ENCODE measurements at places on chromosomes 5 and 9.
A peak's percentile ranks its signal among the peaks of the same experiment; 100 is the strongest.

- peak overlapping the region; percentile 31 for H3K27ac ChIP-seq
- peaks cover 17% of the 10 kb centered on the region for H3K4me1 ChIP-seq
- no peaks in the 10 kb centered on the region for H3K27me3 ChIP-seq
- DNase-seq, result no peak
Measured at GRCh38 chr5:154446195-154447088, 645 bp downstream of the SAP30L start.

GRCh38 chr5:131224387-131225201 lies 39.3 kb upstream of the CDC42SE2 start:
- DNase-seq, result peak; percentile 53
- no peaks in the 10 kb centered on the region for H3K27me3 ChIP-seq
- no peaks in the 10 kb centered on the region for H3K4me1 ChIP-seq
- no peak overlapping the region for H3K27ac ChIP-seq

DNA sequence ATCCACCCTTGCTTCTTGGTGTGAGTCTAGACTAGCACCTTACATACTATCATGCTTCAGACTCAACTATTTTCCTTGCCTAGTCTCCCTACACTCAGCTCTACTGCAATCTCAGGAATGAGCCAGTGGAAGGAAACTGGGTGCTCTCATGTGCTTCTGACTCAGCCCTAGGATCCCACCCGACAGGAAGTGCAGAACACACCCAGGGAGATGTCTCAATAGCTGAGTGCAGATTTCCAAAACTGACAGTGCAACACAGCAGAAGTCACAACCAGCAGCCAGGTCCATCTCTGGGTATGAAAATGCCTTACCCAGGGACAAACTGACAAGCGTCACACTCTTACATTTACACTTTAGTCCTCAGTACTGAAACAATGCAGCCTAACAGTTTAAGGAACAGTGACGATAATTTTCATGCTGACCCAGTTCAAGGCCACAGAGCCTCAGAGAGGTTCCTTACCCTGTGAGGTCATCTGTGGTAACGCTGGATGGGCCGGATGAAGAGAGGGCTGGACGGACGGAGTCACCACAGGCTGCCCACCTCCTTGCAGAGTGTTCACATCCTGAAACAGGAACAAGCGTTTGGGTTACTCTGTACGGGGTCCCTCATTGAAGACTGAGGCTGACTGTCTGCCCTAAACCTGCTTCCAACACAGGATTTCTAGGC lies 33.0 kb downstream of the FKBP15 start:
- peak overlapping the region; percentile 43 for H3K27ac ChIP-seq
- H3K27me3 ChIP-seq, result no peaks in the 10 kb centered on the region
- no peaks in the 10 kb centered on the region for H3K4me1 ChIP-seq
- peak; percentile 16 for DNase-seq
- H3K4me3 ChIP-seq, result no peak overlapping the region
- H3K36me3 ChIP-seq, result peaks cover 82% of the 10 kb centered on the region

GRCh38 chr9:3962496-3962895 lies 337.4 kb downstream of the GLIS3 start:
- no peak overlapping the region for H3K4me3 ChIP-seq
- no peak overlapping the region for H3K27ac ChIP-seq
- H3K27me3 ChIP-seq, result no peaks in the 10 kb centered on the region

- H3K27me3 ChIP-seq, result no peaks in the 10 kb centered on the region
- no peak overlapping the region for H3K4me3 ChIP-seq
- no peak overlapping the region for H3K27ac ChIP-seq
- H3K4me1 ChIP-seq, result no peaks in the 10 kb centered on the region
Measured at GRCh38 chr5:106017243-106017857, 1653.4 kb downstream of the EFNA5 start.

GRCh38 chr5:39714036-39714698 lies 289.4 kb upstream of the DAB2 start:
- no peaks in the 10 kb centered on the region for H3K27me3 ChIP-seq
- peak; percentile 61 for DNase-seq
- H3K36me3 ChIP-seq, result no peaks in the 10 kb centered on the region
- H3K4me3 ChIP-seq, result no peak overlapping the region
- no peak overlapping the region for H3K27ac ChIP-seq

DNA sequence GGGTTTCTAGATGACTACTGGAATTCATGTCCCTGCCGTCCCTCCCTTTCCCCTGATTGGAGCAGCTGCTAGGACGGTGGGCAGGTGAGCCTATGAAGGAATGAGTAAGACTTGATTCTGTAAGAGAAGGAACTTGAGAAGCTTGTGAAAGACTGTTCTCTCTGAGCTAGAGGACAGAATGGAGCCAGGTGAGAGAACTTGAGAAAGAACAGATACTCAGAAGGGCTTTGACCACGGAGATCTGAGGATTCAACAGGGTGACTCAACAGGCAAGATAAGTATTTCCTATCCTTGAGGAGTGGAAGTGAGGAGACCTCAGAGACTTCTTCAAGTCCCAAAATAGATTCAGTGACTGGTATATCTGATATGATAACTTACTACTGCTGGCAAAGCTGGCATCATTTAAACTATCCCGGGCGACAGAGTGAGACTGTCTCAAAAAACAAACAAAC lies 41.9 kb downstream of the HSDL2 start:
- H3K4me3 ChIP-seq, result no peak overlapping the region
- H3K27me3 ChIP-seq, result no peaks in the 10 kb centered on the region

- H3K27me3 ChIP-seq, result no peaks in the 10 kb centered on the region
- no peaks in the 10 kb centered on the region for H3K36me3 ChIP-seq
- DNase-seq, result no peak
- no peak overlapping the region for H3K27ac ChIP-seq
- no peaks in the 10 kb centered on the region for H3K4me1 ChIP-seq
Measured at GRCh38 chr5:133366438-133366837, 245.9 kb downstream of the FSTL4 start.

DNA sequence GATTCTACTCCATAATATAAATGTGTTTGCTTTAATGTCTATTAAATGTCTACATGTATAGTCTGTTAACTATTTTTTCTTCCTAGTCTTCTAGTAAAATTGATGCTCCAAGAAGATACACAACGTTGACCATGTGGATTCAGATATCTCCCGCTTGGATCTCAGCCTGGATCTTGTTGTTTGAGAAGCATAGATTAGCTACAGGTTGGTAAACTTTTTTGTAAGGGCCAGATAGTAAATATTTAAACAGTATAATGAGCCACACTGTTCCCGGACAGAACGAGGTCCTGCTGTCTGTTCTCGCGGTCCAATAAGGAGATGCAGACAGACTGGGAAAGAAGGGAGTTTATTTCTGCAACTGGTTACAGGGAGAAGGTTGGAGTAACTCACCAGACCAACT lies 86.2 kb upstream of the IL12B start:
- no peaks in the 10 kb centered on the region for H3K36me3 ChIP-seq
- peaks cover 17% of the 10 kb centered on the region for H3K4me1 ChIP-seq
- no peaks in the 10 kb centered on the region for H3K27me3 ChIP-seq

DNA sequence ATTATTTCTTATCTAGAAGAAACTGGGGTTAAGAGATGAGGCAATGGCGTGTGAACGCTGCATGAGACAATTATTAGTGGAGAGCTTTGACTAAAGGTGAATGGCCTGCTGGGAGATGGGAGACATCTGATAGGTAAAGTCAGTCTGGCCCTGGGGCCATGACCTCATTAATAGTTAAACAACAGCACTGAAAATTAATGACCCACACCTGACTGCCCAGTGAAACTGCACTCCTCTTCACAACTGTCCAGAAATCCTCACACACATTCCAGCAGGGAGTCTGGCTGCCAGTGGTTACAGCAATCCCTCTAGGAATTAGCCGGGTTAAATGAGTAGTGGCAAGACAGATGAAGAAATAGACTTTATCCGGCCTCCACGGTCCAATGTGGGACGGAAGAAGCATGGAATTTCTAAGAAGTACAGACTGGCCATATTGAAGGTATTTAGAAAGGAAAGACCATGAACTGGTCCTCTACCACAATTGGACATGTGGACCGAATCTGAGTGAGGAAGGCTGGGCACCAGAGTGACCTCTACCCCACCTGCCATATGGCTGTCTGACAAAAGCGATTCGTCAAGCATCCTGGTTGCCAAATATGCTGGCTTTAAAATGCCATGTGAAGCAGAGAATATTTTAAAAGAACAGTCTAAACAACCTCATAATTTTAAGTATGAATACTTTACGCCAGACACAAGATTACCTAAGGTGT lies 138.4 kb downstream of the EFNA5 start:
- no peak overlapping the region for H3K4me3 ChIP-seq
- H3K27me3 ChIP-seq, result peaks cover 3% of the 10 kb centered on the region
- no peak for DNase-seq
- no peaks in the 10 kb centered on the region for H3K4me1 ChIP-seq
- no peaks in the 10 kb centered on the region for H3K36me3 ChIP-seq

DNA sequence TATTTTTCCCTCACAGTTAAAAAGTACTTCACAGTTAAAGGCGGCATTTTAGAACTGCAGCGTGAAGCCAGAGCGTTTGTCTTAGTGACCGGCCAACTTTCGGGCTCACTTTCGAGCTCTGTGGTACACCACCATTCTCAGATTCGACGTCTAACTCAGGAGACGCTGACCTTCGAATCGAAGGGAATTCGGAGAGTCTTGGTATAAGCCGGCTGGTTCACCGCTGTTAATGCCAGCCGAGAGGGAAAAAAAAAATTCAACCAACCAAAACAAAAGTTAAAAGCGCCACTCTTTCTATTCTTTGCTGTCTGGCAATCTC lies 544 bp upstream of the SNX24 start:
- H3K36me3 ChIP-seq, result no peaks in the 10 kb centered on the region
- no peak for DNase-seq

- DNase-seq, result no peak
- H3K4me1 ChIP-seq, result no peaks in the 10 kb centered on the region
- H3K4me3 ChIP-seq, result no peak overlapping the region
- no peak overlapping the region for H3K27ac ChIP-seq
- no peaks in the 10 kb centered on the region for H3K36me3 ChIP-seq
Measured at GRCh38 chr5:109254511-109254910, 155.3 kb downstream of the PJA2 start.

- H3K36me3 ChIP-seq, result no peaks in the 10 kb centered on the region
- H3K27ac ChIP-seq, result no peak overlapping the region
- no peaks in the 10 kb centered on the region for H3K27me3 ChIP-seq
- H3K4me1 ChIP-seq, result no peaks in the 10 kb centered on the region
- H3K4me3 ChIP-seq, result no peak overlapping the region
Measured at GRCh38 chr5:124436294-124436693, 310.1 kb downstream of the ZNF608 start.

- H3K4me3 ChIP-seq, result no peak overlapping the region
- DNase-seq, result no peak
- no peak overlapping the region for H3K27ac ChIP-seq
- no peaks in the 10 kb centered on the region for H3K27me3 ChIP-seq
- no peaks in the 10 kb centered on the region for H3K4me1 ChIP-seq
- H3K36me3 ChIP-seq, result no peaks in the 10 kb centered on the region
Measured at GRCh38 chr5:101431201-101431600, 528.1 kb upstream of the ST8SIA4 start.

DNA sequence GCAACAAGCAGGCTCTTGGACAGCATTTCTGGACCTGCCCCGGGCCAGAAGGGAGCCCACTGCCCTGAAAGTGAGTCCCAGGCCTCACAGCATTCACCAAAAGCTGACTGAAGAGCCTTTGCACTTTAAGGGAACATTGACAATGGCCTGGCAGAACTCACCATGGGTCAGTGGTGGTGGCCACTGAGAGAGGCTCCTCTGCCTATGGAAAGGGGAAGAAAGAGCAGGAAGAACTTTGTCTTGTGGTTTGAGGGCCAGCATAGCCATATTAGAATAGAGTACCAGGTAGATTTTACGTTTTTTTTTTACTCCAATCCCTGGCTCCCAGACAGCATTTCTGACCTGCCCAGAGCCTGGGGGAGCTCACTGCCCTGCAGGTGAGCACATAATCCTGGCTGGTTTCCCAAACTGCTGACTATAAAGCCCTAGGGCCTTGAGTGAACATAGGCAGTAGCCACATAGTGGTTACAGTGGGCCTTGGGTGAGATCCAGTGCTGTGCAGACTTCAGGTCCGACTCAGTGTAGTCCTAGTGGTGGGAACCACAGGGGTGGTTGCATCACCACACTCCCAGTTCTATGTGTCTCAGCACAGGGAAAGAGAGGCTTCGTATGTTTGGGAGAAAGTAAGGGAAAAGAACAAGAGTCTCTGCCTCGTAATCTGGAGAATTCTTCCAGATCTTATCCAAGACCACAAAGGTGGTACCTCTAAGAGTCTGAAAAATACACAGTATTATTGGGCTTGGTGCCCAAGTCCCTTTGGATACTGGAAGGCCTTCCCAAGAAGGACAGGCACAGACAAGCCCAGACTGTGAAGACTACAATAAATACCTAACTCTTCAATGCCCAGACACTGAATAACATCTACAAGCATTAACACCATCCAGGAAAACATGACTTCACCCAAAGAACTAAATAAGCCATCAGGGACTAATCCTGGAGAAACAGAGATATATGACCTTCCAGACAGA lies 89.5 kb downstream of the TSSK1B start:
- no peak overlapping the region for H3K4me3 ChIP-seq
- H3K4me1 ChIP-seq, result no peaks in the 10 kb centered on the region
- no peak overlapping the region for H3K27ac ChIP-seq

- H3K4me1 ChIP-seq, result no peaks in the 10 kb centered on the region
- no peaks in the 10 kb centered on the region for H3K36me3 ChIP-seq
- H3K4me3 ChIP-seq, result no peak overlapping the region
- no peaks in the 10 kb centered on the region for H3K27me3 ChIP-seq
- no peak overlapping the region for H3K27ac ChIP-seq
Measured at GRCh38 chr5:133947431-133947841, 21.0 kb downstream of the C5orf15 start.

- H3K27ac ChIP-seq, result no peak overlapping the region
- DNase-seq, result no peak
- H3K4me1 ChIP-seq, result no peaks in the 10 kb centered on the region
- H3K4me3 ChIP-seq, result no peak overlapping the region
- H3K27me3 ChIP-seq, result no peaks in the 10 kb centered on the region
Measured at GRCh38 chr9:124125651-124125977, 114.0 kb downstream of the LHX2 start.

DNA sequence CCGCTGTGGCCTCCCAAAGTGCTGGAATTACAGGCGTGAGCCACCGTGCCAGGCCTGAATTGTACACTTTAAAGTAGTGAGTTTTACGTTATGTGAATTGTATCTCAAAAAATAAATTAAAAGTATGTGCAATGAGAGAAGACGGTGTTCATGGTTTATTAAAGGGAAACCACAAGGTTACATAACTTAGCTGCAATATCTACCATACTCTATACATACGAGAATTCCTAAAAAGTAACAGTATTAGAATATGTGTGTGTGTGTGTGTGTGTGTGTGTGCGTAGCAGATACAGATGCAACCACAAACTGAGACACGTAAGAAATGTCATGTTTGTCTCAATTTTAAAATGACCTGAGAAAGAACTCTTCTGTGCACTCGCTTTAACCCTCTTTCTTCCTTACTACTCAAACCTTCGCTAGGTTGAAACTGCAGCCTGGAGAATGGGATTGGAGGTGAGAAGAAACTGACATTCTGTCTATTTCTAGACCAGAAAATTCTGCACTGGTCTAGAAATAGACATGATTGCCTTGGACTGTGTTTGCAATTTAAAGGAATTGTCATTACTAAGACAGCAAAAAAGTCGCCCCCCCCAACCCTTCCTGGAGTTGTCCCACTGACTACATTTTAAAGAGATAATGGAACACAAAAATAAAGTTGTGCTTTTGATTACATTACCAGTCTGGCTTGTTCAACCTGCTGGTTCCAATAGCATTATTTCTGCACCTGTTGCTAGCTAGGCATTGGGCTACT lies 167.0 kb downstream of the RGS3 start:
- DNase-seq, result no peak
- H3K27me3 ChIP-seq, result no peaks in the 10 kb centered on the region
- H3K4me3 ChIP-seq, result no peak overlapping the region
- H3K36me3 ChIP-seq, result no peaks in the 10 kb centered on the region

GRCh38 chr5:38478166-38478565 lies 78.3 kb downstream of the LIFR start:
- H3K4me1 ChIP-seq, result no peaks in the 10 kb centered on the region
- no peak overlapping the region for H3K4me3 ChIP-seq
- H3K27me3 ChIP-seq, result peaks cover 73% of the 10 kb centered on the region
- DNase-seq, result no peak
- H3K36me3 ChIP-seq, result no peaks in the 10 kb centered on the region
